NCI-H187 treated with DMSO at 0.1 percent for 48 hours (cell line): ENCODE measurements at places on chromosomes 1 and 21.

DNA sequence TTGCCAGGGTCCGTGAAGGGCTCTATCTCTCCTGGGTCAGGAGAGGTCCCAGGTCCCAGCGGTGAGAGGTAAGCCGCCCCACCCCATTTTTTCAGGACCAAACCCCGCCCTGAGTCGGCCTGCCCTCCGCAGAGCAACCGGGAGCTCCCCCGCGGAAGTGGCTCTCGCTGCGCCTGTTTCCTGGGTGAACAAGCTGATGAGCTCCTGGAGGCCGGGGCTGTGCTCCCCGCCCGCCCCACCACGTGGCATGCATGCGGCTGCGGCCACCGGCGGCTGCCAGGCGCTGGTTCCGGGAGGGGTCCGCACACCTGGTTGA, 32.0 kb downstream of the ZBTB17 start:
- no peak for DNase-seq

DNA sequence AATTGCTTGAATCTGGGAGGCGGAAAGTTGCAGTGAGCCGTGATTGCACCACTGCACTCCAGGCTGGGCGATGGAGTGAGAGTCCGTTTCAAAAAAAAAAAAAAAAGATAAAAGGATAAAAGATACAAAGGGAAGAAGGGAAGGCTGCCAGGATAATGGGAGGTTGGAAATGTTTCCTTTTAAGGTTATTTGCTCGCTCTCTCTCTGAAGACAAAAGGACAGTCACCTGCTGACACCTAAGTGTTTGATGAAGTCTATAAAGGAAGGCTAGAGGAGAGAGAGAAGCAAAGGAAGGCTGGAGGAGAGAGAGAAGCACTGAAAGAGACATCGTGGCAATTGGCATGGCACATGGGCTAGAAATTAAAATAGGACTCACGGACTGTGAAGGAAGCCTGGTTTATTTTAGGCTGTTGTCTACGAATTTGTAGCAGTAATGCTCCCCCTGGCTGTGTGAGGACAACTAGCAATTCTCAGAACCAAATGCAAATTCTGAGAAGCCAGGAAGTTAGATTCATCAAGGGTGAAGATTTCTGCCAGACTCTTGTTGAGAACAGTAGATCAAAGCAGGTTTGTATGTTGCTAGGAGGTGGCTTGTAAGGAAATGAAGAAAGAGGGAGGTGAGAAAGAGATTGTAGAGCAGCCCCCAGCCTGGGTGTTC, 154.2 kb downstream of the ZP4 start:
- no peak for DNase-seq

DNA sequence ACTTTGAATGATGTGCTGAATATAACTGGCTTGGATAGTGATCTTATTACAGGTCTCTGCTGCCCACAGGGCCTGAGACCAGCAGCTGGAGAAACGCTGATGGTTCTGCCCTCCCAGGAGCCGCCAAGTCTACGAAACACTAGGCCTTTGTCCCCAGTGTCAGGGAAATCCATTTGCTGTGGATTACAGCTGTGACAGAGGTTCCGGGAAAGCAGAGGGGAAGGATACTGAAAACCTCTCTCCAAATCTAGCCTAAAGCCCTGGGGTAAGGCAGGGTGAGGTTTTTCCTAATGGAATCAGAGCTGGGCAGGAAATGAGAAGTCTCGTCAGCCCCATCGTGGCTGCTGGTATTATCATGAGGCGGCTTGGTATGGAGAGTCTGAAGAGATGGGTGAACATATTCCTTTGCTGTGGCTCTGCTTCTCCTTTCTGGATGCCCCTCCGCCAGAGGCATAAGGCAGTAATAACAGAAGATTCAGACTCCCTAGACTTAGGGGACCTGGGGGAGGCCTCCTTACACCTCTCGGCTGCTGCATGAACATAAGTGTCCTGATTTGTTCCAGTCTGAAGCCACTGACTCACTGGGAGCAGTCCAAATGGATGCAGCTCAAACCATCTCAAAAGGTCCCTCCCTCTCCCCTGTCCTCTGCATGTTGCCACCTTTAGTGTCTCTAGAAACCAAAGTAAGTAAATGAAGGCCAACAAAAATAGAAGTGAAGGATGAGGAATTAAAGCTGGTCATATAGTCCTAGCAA, 48.1 kb downstream of the PHC2 start:
- no peak for DNase-seq

DNA sequence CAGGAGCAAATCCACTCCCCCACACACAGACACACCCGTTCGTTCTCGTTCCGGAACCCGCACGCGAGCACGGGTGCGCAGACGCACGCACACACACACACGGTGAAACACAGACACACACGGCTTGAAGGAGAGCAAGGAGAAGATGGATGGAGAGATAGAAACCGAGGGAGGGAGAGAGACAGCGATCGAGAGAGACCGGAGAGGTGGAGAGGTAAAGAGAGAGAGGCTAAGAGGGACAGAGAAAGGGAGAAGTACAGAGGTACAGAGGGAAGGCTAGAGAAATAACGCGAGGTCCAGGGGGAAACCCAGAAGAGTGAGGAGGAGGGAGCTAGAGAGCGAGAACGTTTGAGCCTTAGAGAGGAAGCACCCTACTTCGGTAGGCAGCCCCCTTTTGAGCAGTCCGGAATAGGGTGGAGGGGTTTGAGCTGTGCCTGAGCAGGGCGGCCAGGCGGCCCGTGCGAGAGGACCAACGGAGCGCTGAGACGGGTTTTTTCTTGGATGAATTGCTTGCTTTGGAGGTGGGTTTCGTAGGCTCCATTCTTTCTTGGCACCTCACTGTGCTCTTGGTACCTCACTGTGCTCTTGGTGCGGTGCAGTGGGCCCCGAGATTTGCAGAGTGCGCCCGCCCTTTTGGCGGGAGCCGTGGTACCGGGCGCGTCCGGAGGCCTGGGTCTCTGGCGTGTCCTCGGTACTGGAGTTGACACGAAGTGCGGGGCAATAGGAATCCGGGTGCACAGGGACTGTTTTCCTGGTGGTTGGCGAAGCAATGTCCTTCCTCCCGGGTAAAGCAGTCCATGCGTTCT, 88.4 kb upstream of the RHOU start:
- DNase-seq: no peak

GRCh38 chr1:111875640-111876039, 113.8 kb downstream of the KCND3 start:
- no peak for DNase-seq

- DNase-seq: no peak
Observed at GRCh38 chr1:14245954-14246353, 352.5 kb upstream of the KAZN start.

DNA sequence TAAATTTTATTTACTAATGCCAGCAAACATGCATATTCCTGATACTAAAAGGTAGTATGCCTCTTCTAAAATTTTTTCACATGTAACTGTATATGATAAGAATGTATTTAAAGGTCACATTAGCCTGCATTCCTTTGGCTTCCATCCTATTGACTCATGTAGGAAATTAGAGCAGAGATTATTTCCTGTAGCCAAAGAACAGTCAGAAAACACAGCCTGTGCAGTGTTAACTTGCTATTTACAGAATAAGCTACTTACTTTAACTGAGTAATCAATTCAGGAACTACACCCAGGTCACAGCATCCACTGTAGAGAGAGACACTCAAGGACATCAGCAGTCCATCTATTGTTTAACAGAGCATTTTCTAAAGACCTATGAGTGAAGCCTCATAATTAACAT, 154.5 kb upstream of the ADGRL4 start:
- DNase-seq: no peak

DNA sequence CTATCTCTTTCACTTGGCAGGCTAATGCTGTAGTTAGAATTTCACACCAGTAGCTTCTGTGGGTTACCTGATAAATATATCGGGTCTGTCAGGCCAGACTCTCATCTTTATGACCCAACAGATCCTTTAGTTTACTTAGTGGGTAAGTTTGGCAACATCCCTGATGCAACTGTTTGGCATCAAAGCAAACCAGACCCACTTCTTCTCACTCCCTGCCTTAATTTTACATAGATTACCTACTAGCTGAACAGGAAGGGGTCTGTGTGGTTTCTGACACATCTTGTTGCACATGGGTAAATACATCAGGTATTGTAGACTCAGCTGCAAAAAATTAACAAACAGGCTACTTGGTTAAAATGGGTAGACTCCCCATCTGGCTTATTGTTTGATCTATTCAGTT, 3.2 kb upstream of the GUK1 start:
- DNase-seq: no peak

DNA sequence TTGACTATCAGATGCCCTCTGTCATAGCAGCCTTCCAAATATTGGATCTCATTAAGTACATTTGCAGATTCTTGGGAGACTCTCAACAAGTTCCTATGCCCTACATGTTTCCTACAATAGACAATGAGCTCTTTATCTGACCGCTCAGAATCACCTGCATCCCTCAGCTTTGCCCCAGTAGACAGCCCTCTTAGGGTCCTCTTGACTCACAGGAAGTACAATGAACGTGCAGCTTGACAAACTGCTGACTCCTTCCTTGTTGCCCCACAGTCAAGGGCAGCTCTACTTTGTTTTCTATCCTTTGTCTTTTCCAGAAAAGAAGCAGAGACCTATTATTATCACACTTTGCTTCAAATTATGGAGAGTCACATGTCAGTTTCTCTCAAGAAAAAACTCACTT, 27.6 kb downstream of the SLC44A5 start:
- DNase-seq: no peak

DNA sequence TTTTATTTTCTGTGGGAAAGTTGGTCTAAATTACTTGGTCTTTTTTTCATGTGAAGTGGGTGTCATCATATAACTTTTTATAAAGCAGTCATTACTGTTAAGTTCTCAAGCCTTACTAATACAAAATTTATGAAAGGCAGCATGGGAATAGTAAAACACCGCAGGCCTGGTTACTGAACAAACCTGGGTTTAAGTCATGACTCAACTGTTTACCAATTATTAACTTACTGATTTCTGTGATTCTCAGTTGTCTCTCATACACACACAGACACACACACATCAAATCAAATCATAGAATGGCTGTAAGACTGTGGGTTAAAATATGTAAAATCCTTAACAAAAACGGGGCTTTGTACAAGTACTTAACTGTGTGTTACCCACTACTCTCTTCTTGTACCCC, 14.6 kb downstream of the MAEL start:
- no peak for DNase-seq

DNA sequence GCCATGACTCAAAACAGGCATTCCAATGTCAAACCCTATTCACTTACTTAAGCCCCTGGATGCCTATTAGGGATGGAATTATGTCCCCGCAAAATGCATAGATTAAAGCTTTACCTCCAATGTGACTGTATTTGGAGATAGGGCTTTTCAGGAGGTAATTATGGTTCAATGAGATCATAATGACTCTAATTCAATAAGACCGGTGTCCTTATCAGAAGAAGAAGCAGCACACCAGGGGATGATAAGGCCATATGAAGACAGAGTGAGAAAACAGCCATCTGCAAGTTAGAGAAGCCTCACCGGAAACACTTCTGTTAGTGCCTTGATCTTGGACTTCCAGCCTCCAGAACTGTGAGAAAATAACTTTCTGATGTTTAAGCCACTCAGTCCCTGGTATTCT, 1131.8 kb upstream of the TMPRSS15 start:
- DNase-seq: no peak

GRCh38 chr1:47951026-47951425, 46.2 kb downstream of the TRABD2B start:
- no peak for DNase-seq

DNA sequence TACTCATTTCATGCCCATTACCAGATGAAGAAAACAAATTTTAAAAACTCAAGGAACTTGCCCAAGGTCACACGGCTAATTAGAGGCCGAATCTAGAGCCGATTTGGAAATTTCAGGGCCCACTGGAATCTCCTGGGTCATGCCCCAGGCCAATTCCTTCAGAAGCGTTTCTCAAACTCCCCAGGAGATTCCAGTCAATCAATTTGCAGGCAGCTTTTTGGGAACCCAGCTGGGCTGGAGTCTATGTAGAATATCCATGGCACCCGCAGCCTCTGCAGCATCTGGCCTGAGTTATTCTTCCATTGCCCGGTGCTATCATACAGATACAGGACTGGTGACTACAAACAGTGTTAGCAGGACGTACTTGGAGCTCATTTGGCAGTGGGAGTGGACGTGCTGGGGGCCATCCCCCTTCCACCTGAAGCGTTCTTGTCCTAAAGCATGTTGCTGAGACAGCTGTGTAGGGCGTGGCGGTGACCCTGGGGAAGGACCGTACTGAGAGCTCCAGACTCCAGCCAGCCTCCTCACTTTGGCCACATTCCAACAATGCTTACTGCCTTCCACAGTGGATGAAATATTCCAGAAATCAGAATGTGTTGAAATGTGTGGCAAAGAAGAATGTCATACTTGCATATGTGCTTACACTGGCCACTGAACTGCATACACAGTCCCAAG, 38.3 kb downstream of the ABCG1 start:
- DNase-seq: no peak

DNA sequence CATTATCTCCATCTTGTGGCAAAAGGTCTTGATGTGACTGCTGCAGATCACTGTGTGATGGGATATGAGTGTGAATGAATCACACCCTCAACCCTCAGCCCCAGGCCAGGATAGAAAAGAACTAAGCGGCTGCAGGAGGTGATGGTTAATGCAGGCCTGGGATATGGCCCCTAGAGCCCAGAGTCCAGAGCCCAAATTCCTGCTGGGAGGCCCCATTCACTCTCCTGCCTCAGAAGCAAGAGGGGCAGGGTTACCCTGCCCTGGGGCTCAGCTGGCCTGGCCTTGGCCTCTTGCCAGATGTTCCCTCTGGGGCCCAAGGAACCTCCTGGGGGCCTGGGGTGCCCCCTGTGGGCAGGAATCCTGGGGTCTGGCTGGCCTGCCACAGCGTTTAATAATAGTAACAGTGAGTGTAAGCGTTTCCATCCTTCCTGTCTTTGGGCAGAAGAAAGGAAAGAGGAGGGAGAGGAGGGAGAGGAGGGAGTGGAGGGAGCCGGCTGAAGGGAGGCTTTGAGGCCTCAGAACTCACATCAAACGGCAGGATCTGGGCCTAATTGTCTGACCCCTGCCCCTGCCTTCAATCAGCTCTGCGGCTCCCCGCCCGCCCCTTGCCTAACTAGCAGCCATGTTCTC, 26.2 kb downstream of the DMAP1 start:
- DNase-seq: no peak

- no peak for DNase-seq
Observed at GRCh38 chr1:42484382-42484781, 21.3 kb downstream of the CCDC30 start.

DNA sequence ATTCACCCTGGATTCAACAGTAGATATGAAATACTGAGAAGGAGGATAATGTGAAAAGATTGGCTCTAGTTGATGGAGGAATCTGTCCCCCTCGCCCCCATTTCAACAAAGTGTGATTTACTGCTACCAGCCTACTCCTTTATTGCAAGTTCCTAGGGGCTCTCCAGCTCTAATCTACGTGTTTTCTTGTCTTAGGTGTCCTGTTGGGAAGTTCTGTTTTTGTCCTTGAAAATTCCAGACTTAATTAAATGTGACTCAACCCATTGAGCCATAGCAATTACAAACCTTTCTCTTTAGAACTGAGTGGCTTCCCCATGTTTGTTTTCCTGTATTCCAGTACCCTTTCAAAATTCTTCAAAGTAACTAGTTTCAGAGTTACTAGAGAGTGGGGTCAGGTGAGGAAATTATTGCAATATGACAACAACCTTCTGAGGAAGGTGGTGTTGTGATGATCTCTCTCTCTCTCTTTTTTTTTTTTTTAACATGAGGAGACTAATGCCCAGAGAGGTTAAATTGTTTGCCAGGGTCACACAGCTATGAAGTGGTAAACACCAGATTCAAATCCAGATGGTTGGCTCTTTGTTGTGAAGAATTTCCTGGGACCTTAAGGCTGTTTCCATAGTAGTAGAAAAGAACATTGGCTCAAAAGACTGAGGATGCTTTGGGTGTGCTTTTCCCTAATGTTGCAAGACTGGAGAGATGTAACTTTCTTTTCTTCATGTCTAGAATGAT, 3.5 kb downstream of the RGL1 start:
- DNase-seq: no peak

GRCh38 chr1:96075704-96076455, 645.7 kb upstream of the PTBP2 start:
- no peak for DNase-seq
